ENCODE measurements at places on chromosomes 5 and 9.

- ATAC-seq: no peak
Measured at GRCh38 chr5:75588666-75589065, 22.6 kb upstream of the ANKDD1B start.

DNA sequence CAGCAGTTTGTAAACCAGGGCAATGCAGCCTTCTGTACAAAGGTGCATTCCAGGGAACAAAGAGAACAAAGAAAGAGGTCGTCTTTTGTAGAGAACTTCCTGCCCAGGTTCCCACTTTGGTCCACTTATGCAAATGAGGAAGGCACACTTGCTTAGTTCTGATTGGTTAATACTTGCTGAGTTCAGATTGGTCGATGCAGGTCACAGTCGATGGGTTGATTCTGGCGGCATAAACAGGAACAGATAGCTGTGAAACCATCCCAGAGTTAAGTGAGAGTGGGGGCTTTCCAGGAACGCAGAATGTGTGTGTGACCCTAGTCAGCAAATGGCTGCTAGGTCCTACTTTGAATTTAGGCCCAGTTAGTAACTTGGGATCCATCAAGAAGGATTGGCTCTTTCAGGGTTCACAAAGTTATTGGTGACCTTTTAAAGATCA is 1.8 kb upstream of the ADAMTS13 start:
- no peak for ATAC-seq

GRCh38 chr9:92496396-92497176 is 14.3 kb upstream of the ASPN start:
- no peak for ATAC-seq

- peak; percentile 84 for ATAC-seq
Measured at GRCh38 chr5:119926301-119926700, 296.9 kb downstream of the FAM170A start.

DNA sequence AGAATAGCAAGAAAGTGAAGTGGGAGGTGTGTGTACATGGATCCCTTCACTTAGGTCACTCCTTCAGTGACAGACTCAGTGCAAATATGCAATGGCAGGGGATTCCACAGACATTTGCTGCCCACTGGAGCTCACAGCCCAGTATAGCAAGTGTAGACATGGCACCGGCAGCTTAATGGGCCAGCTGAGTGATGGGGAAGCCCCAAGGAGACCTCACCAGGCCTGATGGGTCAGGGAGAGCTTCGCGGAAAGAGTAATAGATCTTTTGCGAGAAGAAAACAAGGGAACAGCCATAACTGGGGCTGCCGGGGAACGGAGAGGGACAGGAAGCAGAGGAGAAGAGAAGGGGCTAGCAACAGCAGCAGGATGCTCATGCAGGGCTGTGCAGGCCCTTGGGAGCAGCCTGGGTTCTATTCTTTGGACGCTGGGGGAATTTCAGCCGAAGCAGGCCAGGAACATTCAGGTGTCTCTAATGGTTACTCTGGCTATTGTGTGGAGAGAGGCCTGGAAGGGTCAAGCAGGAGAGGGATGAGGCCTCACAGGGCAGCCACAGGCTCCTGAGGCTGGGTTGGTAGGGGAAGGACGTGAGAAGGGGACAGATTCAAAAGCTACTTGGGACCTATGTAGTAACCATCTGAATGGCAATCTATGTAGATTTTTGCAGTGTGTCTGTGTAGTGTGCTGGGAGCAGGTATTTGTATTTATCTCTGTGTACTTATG is 27.0 kb downstream of the TCF7 start:
- ATAC-seq: no peak

DNA sequence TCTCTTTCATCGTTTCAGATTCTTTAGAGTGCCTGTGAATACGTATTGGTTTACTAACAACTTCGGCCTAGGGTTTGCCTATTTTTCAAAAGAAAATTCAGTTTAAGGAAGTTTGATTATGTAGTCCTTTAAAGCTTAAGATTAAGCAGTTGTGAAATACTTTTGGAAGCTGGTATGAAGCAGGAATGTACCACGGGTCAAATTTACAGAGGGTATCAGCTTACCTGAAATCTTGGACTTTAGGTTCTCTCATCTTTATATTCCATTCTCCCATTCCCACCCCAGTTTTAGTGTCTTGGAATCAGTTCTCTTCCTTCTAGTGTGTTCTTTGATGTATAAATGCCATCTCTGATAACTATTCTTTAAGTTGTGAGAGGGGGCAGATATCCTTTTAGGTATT is 53.2 kb downstream of the IQGAP2 start:
- no peak for ATAC-seq
